ENCODE measurements at places on chromosomes 1 and 21. TPM values are rescaled to one million over a fixed set of nuclear protein-coding genes. Genes with fewer than 3 reads are reported as not detected.

The ADAMTS1 gene
- polyA plus RNA-seq: 19.3 TPM

The PGLYRP4 gene
- not detected for polyA plus RNA-seq

The PPM1J gene
- polyA plus RNA-seq: 6.0 TPM

The SSR2 gene
- polyA plus RNA-seq: 83.0 TPM

The RPE65 gene
- polyA plus RNA-seq: not detected

The GPR25 gene
- polyA plus RNA-seq: not detected

The MPL gene
- polyA plus RNA-seq: not detected
